ENCODE measurements at places on chromosomes 7 and 10.

DNA sequence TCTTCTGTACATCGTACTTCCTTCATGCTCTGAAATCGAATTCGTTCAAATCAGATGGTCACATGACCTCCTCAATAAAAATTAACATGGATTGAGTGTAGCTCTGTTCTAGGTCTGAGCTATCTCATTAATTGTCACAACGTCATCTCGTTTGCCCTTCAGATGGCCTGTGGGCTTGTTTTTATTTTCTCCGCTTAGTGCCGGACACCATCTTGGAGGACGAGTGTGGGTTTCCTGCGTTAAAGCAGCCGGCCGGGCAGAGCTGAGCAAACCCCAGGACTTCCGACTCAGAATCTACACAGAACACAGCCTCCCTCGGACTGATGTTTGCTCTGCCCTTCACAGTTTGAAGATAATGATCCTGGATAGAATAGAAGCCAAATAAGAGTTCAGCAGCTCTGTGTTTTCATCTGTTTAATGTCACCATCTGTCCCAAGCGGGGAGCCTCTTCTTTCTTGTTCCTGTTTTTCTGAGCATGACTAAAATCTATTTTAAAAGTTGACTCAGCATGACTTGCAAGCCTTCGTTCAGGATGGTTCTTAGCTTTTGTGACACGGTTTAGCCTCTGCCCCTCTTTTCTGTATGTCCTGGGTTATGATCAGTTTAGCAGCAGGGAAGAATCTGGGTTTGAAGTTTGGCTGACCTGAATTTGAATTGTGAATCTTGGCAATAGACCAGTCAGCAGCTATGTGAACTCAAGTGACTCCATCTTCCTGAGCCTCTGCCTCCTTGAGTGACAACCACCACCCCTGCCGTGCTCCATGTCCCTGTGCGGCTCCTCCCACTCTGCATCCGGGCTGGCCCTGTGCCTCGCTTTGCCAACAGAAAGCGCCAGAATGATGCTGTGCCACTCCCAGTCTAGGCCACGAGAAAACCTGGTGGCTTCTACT is 30.6 kb upstream of the GALNTL5 start:
- peak; percentile 3 for DNase-seq

DNA sequence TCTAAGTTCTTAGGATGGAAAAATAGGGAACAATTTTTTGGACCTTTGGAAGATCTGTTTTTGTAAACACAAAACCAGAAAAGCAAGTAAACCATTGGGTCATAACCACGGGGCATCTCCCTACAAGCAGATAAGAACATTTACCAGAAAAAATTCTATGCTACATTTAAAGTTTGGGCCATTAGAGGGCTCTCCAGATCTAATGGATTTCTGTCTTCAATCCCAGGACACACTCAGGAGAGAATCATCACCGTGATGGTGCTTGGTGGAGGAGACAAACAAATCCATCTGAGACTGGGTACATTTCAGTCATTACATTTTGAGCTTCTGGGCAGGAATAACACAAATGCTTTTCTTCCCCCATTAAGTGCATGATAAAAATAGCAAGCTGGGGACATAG is 178.4 kb upstream of the TARP start:
- peak; percentile 0 for DNase-seq

DNA sequence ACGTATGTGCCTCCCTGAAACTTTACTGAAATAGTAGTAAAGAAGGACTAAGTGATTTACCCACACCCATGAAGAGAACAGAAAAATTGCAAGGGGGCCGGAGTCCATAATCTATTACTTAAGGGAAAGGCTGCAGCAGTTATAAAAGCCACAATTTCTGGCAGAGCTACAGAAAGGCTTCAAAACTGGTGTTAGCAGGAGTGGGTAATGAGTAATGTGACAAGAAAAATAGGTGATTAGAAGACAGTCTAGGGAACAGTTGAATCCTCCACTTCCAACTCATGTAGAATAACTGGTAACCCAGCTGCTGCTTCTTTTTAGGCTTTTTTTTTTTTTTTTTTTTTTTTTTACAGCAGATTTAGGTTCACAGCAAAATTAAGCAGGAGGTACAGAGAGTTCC is 413.3 kb downstream of the SFMBT2 start:
- no peak for DNase-seq

- DNase-seq = no peak
Observed at GRCh38 chr7:74407958-74408357, 45.7 kb upstream of the GTF2IRD1 start.

GRCh38 chr10:48527756-48528155 is 77.1 kb downstream of the ARHGAP22 start:
- no peak for DNase-seq

DNA sequence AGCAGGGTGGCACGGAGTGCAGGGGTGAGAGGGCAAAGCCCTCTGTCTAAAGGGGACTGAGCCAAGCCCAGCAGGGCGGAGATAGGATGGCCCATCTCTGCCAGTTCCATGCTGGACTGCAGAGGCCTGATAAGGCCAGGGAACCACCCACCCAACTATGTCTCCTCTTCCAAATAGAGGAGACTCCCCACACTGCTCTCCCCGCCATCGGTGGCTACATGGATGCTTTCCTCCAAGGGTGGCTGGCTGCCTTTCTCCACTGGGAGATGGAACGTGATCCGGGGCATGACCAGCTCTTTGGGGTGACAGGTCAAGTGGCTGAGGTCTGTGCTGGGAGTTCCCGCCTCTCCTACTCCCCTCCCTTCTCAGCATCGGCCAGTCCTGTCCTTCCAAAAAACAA is 58.1 kb upstream of the MXI1 start:
- no peak for DNase-seq

DNA sequence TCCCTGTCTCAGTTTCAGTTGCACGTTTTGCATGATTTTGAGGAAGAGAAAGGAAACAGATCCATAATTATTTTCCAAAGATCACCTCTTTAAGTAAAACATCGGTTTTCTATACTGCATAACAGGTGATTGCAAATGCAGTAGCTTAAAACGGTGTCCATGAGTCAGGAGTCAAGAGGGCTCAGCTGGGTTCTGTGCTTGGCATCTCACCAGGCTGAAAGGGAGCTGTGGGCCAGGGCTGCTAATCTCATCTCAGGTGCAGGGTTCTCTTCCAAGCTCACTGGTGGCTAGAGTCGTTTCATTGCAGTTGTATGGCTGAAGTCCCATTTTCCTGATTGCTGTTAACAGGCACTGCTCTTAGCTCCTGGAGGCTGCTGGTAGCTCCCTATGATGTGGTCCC is 57.0 kb upstream of the PRKCQ start:
- no peak for DNase-seq

GRCh38 chr7:70294211-70294911 is 696.1 kb downstream of the AUTS2 start:
- no peak for DNase-seq

GRCh38 chr10:59968705-59969104 is 62.3 kb upstream of the CCDC6 start:
- DNase-seq = no peak

DNA sequence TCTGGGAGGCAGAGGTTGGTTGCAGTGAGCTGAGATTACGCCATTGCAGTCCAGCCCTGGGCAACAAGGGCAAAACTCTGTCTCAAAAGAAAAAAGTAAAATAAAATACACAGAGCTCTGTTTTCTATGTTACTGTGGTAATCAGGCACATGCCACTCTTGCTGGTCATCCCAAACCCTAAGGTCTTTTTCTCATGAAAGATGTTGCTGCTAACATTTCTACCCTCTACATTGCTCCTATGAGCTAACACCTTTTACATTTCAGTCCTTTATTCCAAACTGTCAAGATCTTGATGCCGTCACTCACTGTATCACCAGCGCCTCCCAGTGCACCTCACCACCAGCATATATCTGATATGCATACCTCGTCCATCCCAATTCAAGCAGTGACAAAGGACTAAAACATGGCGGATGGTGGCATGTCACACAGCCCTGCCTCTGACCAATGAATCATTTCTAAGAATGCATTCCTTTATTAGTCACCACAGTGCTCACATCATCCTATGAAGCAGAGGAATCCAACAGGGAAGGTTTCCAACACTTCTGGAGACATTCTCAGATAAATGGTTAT is 4.3 kb downstream of the DAGLB start:
- DNase-seq = peak; percentile 89

DNA sequence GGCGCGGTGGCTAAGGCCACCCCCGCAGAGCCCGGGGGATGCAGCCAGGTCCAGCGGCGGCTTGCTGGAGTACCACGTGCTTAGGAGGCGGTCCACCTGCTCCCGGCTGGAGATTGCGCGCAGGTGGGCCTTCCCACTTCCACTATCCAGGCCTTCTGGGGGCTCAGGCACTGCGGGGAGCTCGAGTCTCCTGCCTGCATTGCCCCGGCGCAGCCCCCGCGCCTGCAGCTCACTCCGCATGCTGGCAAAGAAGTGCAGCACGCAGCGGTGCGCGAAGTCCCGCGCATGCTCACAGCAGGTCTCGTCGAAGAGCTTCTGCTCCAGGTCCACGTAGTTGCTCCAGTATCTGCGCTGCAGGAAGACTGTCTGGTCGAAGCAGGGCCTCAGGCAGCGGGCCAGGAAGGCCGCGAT is 5.8 kb downstream of the CALHM3 start:
- no peak for DNase-seq

- DNase-seq = peak; percentile 81
Observed at GRCh38 chr7:129829737-129830631, 122.8 kb downstream of the UBE2H start.

DNA sequence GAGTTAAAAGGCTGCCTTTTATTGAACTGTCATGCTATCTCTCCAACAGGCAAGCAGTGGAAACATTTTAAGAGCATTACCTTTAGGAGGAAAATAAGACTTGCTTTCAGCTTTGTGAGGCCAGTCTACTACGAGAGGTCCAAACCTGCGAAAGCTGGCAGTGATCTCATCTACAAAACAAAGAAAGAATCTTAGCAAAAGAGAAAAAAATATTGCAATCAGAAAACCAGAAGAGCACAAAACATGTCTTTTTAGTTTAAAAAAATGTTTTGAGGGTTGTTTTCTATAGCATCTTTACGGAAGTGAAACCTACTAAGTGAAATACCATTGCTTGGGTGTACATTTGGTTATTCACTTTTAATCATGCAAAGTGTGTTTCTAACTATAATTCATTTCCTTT is 147.9 kb downstream of the CPEB3 start:
- no peak for DNase-seq

DNA sequence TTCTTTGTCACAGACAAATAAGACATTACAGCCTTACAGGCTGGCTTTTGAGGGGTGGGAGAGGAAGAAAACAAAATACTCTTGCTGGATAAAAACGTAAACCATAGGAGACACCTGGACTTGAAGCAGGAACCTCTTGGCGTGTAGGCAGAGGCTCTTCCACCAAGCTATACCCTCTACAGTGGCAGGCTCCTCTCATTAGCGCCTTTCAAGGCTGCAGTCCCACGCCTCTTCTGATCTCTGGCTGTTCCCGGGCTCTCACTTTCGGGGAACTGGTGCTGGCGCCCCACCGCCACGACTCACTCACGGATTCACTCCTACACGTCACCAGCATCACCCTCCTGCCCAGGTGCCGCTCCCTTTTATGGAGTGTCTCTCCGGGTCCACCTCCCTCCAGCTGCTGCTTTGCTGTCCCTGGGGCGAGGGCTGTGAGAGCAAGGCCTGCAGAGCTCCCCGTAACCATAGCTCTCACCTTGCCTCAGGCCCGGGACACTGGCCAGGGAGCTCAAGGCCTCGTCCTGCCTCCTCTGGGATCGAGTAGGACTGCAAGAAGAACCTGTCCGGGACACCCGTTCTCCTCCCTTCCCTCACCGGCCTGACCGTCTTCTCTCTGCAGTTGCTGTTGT is 62.6 kb downstream of the ZNF777 start:
- no peak for DNase-seq

DNA sequence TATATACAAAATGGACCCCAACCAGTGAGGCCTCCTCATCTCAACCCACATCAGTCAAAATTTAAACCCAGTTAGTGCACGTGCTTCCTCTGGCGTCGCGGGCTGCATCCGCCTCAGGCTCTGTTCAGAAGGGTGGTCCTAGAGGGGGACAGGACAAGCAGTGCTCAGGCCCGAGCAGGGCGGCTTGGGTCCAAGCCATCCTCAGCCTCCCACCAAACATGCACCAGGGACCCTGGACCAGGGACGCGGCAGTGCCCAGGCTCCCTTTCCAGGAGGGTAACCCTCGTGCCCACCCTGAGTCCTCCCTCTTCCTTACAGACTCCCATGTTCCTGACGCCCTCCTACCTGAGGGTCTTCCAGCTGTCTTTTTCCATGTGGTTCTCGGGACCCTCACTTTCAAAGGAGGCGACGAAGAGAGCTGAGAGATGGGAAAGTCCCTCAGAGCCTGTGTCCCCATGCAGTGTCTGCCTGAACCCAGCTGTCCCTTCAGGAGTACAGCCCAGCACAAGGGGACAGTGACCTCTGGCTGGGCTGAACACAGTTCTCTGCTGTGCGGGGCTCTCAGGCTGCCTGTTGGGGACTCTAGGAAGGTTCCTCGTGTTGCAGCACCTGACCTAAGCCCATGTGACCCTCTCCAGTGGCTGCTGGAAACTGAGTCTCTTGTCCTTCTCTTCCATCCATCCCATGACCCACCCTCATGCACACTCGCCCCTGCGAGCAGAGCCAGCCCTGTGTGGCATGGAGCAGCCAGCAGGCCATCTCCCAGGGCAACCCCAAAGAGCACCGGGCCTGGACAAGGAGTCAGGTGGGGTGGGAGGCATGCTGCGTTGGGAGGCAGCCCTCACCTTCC is 58.1 kb downstream of the CSGALNACT2 start:
- DNase-seq = no peak

DNA sequence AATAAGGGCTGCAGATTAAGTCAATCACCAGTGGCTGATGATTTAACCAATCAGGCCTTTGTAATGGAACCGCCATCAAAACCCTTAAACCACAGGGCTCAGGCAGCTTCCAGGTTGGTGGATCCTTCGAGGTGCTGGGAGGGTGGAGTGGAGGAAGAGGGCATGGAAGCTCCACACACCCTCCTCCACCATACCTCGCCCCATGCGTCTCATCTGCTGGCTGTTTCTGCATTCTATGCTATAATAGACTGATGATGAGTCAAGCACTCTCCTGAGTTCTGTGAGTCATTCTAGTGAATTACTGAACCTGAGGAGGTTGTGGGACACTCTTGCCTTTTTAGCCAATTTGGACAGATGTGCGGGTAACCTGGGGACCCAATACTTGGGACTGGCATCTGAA is 43.9 kb downstream of the CHST15 start:
- DNase-seq = peak; percentile 48

GRCh38 chr7:47940088-47941013 is 7.9 kb downstream of the PKD1L1 start:
- peak; percentile 84 for DNase-seq

DNA sequence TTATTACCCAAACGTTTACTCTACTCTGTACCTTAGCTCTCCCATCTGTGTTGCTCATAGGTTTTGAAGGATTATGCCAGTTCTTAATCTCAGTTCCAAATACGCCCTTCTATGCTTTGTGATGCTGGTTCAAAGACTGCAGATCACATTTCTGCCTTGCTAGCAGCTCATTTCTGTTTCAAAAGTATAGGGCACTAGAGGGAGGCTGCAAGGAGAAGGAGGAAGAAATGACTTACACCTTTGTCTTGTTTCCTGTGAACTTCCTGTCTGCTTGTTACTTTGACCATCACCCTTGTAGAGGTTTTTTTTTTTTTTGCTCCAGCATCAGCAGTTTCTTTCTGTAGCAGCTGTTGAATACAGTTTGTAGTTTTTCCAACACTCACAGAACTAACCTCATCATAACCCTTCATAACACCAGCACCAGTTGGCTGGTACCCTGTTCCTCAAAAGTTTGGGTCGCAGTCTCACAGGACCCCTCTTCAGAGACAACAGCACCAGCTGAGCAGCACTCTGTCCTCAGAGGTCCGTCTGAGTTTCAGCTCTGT is 16.5 kb downstream of the SLK start:
- DNase-seq = peak; percentile 14
